ENCODE measurements at places on chromosomes 6 and 20.

DNA sequence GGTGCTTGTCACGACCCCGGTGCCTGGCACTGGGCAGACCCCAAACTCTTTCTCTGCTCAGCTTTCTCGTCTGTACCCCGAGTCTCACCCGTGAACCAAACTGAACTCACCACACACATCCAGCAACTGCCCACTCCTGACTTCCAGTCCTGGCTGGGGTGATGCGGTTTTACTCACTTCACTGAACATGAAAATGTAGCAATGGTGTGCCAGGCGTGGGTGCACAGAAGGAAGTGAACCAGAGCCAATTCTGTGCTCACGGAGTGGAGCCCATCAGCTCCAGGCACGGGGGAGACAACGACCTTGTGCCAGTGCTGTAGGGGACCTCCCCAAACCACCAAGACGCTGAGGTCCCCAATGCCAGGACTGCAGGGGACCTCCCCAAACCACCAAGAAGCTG lies 78.7 kb upstream of the AFDN start:
- no peak for DNase-seq

DNA sequence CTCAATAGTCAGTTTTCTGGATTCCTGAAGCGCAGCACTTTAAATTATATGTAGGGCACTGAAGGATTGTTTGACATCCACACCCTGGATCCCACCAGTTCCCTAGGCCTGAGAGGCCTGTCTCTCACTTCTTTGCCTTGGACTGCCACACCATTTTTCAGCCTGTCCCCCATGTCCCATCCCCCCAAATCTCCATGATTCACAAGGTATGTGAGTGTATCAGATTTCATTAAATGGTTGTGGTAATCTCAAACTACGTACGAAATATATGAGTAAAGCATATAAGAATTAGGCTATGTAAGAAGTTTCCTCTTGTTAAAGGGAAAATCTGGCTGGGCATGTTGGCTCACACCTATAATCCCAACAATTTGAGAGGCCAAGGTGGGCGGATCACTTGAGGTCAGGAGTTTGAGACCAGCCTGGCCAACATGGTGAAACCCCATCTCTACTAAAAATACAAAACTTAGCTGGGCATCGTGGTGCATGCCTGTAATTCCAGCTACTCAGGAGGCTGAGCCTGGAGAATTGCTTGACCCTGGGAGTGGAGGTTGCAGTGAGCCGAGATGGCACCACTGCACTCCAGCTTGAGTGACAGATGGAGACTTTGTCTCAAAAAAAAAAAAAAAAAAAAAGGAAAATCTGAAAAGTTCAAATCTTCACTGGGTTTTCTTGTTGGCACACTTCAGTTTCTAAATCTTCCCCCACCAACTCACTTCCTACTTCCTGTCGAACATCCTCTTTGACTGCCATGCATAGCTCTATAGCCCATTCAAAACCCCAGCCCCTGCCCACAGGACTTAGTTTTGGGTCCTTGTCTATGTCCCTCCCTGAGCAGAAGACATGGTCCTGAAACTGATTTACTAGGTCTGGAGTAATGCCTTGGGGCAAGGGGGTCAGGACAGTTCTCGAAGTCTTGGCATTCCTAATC lies 97.3 kb upstream of the SHLD1 start:
- no peak for DNase-seq

- no peak for DNase-seq
These were observed 48.9 kb upstream of the ECHDC1 start for GRCh38 chr6:127392301-127392700.

DNA sequence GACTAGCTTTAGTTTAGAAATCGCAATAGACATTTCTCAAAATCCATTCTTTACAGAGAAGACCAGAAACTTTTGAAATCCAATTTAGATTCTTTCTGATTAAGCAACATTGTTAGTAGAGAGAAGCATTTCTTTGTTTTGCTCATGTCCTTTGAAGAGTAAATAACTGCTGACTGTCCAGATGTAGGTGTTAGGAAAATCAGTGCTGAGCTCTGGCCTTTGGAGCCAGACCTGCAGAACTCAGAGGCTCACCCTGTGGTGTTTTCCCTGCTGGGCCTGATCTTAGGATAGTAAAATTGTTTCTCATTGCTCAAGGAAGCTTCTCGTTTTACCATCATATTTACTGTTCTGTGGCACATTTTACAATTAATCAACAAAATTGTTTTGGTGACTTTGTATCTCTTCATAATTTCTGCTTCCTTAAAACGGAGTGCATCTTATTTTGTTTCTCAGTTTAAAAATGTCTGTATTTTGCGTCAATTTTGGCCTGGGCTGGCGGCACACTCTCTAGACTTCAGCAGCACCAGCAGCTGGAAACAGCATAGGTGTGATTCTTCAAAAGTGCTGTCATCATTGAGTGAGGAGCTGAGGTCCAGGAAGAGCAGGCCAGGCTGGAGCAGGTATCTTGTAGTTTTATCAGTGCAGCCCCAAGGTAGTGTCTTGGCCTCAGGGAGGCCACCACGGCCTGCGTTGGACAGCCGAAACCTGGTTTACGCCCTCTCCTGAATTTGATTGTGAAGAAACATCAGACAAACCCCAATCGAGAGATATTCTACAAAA lies 8.3 kb upstream of the ZDHHC14 start:
- no peak for DNase-seq

GRCh38 chr6:68650142-68650541 lies 15.1 kb downstream of the ADGRB3 start:
- no peak for DNase-seq
